ENCODE measurements at places on chromosomes 7 and 10.

- no peak for DNase-seq
These were observed 75.5 kb downstream of the PAPSS2 start for GRCh38 chr10:87734987-87735827.

DNA sequence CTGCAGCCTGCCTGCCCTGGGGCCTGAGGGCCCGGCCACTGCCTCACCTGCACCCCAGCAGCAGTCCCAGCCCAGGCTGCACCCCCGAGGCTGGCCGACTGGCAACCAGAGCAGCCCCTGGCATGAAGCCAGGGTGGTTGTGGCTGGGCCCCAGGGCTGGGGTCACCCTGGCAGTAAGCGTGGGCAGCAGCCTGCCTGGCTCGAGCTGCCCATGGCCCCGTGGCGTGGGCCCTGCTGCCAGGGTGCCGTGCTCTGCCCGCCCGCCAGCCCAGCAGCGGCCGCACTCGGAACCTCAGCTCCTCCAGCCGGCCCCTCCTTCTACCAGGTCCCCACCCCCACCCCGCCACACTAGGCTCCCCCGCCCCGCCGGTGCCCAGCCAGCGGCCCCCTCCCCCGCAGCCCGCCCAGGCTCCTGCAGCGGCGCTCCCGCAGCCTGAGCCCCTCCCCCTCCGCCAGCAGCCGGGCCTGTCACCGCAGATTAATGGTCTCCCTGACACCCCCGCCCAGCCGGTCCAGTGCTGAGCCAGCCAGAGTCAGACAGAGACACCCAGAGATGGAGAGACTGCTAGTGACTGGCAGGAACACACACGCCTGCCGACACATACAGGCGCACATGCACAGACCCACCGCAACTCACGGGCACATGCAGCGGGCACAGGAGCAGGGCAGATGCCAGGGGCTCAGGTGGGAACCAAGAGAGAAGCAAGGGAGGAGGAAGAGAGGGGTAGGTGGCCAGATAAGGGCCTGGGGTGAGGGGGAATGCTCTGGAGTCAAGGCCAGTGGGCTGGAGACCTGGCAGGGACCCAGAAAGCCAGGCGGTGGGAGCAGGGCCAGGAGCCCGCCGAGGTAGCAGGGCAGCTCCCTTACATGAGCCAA lies 22.4 kb downstream of the KCNH2 start:
- DNase-seq, result no peak

DNA sequence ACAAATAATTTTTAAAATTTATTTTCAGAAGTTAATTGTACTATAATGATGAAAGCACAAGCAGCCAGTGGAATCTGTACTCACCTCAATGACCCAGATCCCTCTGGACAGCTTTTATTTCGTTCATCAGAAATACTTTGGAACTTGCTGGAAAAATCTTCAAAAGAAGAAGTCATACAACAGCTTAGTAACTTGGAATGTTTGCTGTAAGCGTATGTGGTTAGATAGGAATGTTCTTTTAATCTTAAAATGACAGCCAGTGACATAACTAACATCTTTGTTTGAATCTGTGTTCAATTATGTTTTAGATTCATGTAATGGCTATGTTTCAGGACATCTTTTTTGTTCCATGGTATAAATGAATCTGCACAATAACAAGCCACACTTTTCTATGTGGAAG lies 26.8 kb downstream of the CFAP69 start:
- no peak for DNase-seq

DNA sequence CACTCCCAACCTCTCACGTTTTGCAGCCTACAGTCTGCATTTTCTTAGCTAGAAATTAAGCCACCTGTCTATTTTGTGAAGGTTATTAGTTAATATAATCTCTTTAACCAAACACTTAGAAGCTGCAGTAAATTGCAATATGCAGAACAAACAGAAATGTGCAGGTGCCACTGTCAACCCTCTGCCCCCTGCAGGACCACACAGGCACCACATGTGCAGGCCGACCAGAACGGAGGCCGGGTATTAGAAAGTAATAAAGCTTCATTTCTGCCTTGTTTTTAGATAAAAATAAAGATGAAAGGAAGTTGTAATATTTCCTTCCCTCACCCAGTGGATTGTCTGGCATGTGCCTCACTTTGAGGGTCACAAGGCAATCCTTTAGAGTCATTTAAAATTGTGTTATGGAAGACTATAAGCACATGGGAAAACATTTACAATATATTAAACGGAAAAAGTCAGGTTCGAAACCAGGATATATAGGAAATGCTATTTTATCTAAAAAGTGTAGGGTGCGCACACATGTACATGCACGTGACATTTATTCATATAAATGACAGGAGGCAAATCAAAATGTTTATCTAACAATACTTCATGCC lies 158.2 kb downstream of the ARHGAP12 start:
- no peak for DNase-seq

GRCh38 chr10:101647255-101647654 lies 47.7 kb downstream of the FBXW4 start:
- DNase-seq, result no peak

- no peak for DNase-seq
These were observed 104.0 kb upstream of the ZNF32 start for GRCh38 chr10:43752682-43753081.

DNA sequence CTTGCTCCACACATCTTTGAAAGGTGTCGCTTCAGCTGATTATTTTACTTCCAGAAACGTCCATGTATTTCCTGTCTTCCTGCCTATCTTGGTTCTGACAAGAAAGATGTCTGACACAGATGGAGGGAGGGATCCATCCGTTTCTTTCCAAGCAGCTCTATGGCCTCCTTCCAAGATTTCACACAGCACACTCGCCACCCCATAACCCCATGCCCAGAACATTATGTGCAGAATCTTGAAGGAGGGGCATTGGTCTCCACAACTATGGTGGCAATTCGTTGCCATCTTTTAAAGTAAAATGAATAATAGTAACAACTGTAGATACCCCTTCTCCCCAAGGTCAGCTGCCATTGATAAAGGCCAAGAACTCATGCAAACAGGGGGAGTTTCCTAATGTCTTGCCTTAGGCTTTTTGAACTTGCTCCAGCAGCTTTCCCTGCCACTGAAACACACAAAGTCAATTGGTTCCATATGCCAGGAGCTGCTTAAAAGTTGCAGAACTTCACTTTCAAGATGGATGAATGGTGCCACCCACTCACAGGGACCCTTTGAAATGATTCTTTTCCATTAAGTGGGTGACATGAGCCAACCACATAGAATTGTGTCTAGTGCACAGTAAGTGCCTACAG lies 60.0 kb downstream of the VSTM4 start:
- DNase-seq, result peak; percentile 2

GRCh38 chr10:50367732-50368131 lies 116.4 kb upstream of the ASAH2 start:
- no peak for DNase-seq

DNA sequence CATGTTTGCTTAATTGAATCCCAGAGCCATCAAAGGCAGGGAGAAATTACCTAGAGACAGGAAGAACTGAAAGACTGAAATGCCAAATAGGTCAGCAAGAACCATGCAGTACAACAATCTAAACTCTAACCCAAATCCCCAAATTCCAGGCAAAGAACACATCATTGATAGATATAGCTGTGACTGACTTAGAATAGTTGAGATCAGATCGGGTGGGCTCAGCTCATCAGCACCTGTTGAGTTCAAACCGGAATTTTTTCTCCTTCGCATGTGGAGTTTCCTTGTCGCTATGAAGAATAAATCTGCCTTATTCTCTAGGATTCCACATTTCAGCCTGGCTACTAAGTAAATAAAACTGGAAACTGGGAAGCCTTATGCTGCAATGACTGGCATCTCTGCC lies 1.4 kb downstream of the ANKMY2 start:
- no peak for DNase-seq

DNA sequence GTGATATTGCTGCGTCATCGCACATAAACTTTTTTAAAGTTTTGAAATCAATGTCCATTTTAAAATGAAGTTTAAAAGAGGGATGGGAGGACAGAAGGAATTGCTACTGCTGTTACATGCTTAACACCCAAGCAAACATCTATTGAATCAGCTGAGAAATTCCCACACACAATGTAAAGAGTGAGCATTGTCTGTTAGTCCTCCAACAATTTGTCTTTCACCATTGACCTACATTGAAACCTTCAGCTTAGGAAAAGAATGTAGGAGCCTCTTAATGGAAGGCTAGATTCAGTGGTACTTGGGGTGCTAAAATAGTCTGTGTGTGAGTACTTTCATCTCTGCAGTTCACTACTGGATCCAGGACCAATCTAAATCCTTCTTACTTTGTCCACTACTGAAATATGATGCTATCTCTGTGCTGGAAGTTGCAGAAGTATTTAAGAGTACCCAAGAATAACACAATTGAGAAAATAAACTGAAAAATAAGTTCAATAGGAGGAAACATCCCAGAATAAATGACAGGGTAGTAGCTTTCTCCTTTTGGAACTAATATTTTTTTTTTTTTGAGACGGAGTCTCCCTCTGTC lies 23.8 kb upstream of the FBXW4 start:
- DNase-seq, result no peak

DNA sequence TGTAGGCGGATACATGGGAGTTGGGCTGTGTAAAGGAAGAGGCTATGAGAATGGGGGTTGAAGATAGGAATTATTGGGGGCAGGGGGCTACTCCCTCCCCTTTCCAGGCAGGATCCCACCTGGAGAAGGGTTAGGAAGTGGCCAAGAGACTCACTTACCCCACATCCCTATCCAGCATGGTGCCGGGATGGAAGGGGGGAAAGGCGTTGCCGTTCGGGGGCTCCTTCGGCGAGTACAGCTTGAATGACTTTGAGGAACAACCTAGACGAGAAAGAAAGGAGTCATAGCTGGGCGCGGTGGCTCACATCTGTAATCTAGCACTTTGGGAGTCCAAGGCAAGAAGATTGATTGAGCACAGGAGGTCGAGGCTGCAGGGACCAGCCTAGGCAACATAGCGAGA lies 8.9 kb downstream of the LDB1 start:
- DNase-seq, result no peak

- no peak for DNase-seq
These were observed 12.2 kb downstream of the RPS24 start for GRCh38 chr10:78045856-78046255.

- no peak for DNase-seq
These were observed 292.1 kb downstream of the THSD7A start for GRCh38 chr7:11539853-11540252.

GRCh38 chr7:78002021-78002420 lies 203.4 kb downstream of the PHTF2 start:
- DNase-seq, result no peak

DNA sequence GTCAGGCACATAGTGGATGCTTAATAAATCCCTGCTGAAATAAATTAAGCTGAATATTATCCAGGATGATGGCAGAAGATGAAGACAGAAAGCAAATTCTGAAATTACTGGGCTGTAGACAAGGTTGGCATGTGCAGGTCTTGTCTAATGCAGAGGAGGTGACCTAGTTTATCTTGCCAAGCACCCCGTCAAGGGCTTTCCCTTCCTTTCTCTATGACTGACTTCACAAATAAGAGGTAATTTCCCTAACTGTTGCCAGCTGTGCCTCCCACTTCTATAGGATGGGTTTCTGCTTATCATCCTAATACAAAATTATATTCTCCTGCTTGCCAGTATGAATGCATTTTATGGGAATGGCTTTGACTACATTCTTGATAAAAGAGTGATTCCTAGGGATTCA lies 38.0 kb downstream of the LHFPL3 start:
- no peak for DNase-seq

DNA sequence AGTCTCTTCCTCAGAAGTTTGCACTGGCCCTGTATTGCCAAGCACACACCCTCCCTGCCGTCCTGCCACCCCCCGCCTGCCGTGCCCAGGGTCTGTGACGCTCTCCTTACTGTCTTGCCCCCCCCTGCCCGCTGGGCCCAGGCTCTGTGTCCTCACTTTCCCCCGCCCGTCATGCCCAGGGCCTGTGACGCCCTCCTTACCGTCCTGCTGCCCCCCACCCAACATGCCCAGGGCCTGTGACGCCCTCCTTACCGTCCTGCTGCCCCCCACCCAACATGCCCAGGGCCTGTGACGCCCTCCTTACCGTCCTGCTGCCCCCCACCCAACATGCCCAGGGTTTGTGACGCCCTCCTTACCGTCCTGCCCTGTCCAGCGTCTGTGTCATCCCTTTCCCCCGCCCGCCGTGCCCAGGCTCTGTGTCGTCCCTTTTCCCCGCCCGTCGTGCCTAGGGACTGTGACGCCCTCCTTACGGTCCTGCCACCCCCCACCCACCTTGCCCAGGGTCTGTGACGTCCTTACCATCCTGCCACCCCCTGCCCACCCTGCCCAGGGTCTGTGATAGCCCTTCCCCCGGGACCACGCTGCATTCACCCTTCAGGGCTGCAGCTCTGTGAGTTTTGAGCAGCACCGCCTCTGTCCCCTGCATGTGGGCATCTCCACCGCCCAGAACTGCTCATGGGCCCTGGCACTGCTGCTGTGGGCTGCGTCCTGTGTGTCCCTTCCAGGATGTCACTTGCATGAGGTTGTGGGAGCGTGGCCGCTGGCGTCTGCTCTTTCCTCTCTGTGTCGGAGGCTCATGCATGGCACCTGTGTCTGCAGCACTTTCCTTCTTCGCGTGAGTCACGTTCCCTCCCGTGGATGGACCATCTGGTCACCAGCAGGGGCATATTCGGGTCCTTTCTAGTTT lies 19.3 kb upstream of the PRKAR1B start:
- DNase-seq, result no peak

DNA sequence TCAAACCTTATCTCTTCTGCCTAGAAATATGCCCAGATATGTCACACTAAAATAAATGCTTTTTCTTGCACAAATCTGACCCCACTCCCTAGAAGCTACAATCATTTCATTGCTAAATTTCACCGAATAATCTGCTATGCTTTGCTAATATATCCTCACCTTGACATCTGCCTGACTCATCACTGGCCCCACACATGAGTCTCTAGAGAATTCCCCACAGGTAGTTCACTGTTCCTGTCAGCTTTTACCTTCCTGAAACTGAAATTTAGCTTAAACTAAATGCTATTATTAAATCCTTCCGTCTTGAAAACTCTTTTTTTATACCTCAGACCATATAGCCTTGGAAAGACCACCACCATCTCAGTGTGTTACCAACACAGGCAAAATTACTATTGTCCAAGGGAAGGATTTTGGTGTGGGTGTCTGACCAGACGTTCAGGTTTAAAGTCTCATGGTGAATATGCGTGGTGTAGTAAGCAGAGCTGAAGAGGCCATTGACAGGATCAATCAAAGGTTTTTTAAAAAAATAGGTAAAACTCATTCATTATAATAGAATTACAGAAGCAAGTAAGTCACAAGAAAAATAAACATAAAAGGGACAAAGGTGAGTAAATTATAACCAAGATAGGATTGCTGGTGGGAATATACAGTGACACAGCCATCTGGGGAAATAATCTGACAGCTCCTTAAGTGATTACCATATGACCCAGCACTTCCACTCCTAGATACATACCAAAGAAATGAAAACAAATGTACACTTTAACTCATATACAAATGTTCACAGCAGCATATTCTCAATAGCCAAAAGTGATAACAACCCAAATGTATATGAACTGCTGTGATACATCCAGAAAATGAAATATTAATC lies 173.5 kb downstream of the KMT2E start:
- no peak for DNase-seq

- DNase-seq, result no peak
These were observed 6.4 kb upstream of the CFAP69 start for GRCh38 chr7:90238583-90238982.

GRCh38 chr10:113038183-113038582 lies 88.1 kb downstream of the TCF7L2 start:
- no peak for DNase-seq

Data from T-helper 2 cell treated with Interferon-gamma antibody and Interleukin-4, amounts not matched to agents 5 μg/mL and 100 μg/mL, for 36 hours (primary cell).